ENCODE measurements at places on chromosomes 11 and 22.

- DNase-seq = no peak
Measured at GRCh38 chr11:45665206-45665932, at the start of gene CHST1. Gene CHST1, minus strand, starts transcription at chr11:45665622. Its CDS starts 14,699 bp downstream, at chr11:45650923.

- peak; percentile 97 for DNase-seq
Measured at GRCh38 chr11:130631119-130631518, 182.7 kb downstream of the ADAMTS15 start.

GRCh38 chr22:45441138-45441537 is 27.6 kb downstream of the RIBC2 start:
- peak; percentile 51 for DNase-seq

GRCh38 chr11:130510407-130511006 is 62.1 kb downstream of the ADAMTS15 start:
- peak; percentile 81 for DNase-seq

- no peak for DNase-seq
Measured at GRCh38 chr22:37515901-37516300, 3.3 kb downstream of the CARD10 start.

- DNase-seq = no peak
Measured at GRCh38 chr11:16223558-16223957, 132.8 kb downstream of the SOX6 start.

- peak; percentile 66 for DNase-seq
Measured at GRCh38 chr11:106463796-106464201, 386.3 kb downstream of the AASDHPPT start.

- DNase-seq = no peak
Measured at GRCh38 chr22:30855266-30855665, 113.3 kb downstream of the MORC2 start.

DNA sequence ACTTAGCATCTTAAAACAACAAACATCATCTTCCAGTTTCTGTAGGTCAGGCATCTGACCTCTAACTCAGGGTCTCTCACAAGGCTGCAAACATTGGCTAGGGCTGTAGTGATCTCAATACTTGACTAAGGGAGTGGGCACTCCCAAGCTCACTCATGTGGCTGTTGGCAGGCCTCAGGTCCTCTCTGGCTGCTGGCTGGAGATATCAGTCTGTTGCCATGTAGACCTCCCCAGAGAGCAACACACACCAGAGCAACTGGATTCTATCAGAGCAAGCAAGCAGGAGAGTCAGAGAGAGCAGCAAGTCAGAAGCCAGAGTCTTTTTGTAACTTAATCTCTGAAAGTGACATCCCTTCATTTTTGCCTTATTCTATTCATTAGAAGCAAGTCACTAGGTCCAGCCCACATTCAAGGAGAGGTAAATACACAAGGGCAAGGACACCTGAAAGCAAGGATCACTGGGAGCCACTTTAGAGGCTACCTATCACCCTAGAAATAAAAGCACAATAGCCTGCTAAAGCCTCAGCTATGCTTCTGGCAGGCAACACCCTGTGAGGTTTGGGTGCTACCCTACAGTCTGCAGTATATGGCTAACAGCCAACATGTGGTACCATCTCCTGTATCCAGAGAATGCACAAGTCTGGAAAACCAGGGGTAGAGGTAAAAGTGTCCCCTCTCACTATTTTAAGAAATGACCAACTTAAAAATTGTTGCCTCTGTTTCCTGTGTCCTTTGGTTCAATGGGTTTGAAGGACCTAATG is 33.5 kb upstream of the CD44 start:
- DNase-seq = peak; percentile 59

- no peak for DNase-seq
Measured at GRCh38 chr22:26273011-26273675, 103.9 kb downstream of the SEZ6L start.

- no peak for DNase-seq
Measured at GRCh38 chr11:118170882-118171268, 5.6 kb downstream of the SCN2B start.

- DNase-seq = no peak
Measured at GRCh38 chr11:131056036-131056435, 139.8 kb upstream of the SNX19 start.

DNA sequence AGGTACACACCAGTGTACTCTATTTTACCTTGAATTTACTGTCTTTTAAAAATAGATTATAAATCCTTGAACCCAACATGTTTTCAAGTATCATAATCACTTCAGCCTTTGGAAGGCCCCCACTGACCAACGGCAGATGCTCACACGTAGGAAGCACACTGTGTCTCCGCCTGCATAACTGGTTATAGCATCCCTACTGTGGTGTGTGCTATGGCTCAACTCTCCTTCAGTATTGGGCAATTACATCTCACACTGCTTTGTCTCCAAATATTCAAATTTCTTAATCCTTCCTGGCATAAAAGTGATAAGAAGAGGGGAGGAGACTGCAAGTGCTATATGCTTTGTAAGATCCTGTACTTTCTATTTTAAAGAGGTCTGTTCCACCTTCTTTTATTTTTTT is 165.7 kb downstream of the CADM1 start:
- no peak for DNase-seq

- no peak for DNase-seq
Measured at GRCh38 chr11:35963911-35964310, 20.0 kb downstream of the LDLRAD3 start.

DNA sequence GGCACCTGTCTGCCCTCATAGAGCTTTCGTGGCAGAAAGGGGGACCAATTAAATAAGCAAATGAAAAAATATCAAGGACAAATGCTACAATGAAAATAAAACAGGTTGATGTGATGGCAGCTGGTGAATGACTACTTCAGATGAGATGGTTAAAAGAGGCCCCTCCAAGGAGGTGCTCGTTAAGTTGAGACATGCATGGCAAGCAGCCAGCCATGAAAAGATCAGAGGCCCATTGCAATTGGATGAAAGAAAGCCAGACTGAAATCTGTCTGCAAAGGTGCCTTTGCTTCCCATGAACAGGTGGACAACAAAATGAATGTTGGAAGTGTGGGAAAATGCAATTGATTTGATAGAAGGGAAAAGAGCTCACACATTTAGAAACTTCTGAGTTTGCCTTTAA is 848 bp upstream of the TRPC6 start:
- DNase-seq = no peak

GRCh38 chr11:30310623-30311022 is 12.3 kb upstream of the ARL14EP start:
- no peak for DNase-seq

GRCh38 chr11:27699242-27699925 is 871 bp downstream of the BDNF start:
- DNase-seq = peak; percentile 72

GRCh38 chr22:29503811-29504372 is 23.9 kb downstream of the NEFH start:
- peak; percentile 74 for DNase-seq

DNA sequence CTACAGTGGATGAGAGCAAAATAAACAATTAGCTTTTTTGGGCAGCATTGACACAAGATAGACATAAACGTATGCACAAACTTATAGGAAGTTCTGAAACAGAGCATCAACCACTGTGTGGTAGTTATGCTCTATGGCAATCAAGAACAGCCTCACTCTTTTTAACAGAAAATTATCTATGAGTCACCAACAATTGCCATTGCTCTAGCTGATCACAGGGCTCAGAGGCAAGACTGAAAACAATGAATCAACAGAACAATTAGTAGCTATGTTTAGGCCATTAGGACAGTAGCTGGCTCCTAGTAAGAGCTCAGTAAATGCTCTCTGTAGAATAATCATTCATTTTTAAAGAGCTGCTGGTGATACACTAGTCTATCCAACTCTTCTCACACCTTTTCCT is 34.9 kb upstream of the PICALM start:
- no peak for DNase-seq

DNA sequence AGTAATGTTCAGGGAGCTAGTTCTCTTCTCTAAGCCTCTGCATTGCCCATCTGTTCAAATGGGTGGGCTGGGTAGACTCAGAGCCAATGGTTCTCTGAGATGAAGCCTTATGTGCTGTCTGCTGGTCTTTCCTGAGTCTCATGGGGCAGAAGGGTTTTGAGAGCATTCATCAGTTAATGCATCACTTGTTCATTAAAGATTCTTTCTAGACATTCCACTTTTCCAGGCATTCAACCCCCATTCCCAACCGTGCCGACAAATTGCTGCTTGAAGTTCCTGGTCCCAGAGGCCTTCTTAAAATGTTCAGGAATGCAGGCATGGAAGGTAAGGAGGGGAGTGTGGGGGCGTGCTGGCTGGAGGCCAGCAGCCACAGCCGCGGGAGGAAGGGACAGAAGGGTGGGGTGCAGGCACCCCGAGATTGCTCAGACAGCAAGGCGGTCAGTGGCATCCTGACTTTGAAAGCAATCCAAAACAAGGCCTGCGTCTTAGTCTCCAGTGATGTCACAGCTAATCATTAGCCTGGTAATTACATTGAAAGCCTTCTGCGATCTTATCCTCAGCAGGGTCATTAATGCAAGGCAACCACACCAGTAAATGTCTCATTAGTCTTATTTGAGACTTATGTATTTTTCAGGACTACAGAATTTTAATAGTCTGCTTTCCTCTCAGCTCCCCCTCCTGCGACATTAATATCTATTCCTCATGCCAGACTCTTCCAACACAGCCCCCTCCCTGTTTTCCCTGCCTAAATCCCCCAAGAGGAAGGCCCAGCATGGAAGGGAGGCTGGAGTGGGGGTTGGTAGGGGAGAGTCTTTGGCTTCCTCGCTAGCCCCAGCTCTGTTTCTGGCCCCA is 328.8 kb downstream of the MIAT start:
- DNase-seq = no peak

DNA sequence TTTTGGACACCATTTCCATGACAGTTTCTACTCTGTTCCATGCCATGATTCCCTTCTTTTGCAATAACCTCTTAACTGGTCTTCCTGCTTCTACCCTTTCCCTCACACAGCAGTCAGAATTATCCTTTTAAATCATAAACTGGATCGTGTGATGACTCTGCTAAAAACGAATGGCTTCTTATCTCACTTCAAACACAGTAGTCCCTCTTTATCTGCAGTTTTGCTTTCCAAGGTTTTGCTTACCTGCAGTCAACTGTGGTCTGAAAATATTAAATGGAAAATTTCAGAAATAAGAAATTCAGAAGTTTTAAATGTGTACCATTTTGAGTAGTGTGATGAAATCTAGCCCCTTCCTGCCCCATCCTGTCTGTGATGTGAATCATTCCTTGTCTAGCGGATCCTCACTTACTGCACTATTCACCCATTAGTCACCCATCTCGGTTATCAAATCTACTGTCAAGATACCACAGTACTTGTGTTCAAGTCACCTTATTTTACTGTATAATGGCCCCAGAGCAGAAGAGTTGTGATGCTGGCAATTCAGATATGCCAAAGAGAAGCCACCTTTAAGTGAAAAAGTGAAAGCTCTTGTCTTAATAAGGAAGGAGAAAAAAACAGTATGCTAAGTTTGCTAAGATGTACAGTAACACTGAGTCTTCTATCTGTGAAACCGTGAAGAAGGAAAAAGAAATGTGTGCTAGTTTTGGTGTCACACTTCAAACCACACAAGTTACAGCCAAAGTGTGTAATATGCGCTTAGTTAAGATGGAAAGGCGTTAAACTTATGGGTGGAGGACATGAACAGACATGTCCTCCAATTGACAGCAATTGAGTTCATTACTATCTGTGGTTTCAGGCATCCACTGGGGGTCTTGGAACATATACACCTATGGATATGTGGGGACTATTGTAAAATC is 283.0 kb downstream of the DDX10 start:
- DNase-seq = no peak

- DNase-seq = no peak
Measured at GRCh38 chr22:45197606-45198462, 34.1 kb downstream of the NUP50 start.

- no peak for DNase-seq
Measured at GRCh38 chr11:18013790-18014507, 1.1 kb upstream of the SERGEF start.

- no peak for DNase-seq
Measured at GRCh38 chr11:72329526-72329925, 85.5 kb upstream of the PHOX2A start.

DNA sequence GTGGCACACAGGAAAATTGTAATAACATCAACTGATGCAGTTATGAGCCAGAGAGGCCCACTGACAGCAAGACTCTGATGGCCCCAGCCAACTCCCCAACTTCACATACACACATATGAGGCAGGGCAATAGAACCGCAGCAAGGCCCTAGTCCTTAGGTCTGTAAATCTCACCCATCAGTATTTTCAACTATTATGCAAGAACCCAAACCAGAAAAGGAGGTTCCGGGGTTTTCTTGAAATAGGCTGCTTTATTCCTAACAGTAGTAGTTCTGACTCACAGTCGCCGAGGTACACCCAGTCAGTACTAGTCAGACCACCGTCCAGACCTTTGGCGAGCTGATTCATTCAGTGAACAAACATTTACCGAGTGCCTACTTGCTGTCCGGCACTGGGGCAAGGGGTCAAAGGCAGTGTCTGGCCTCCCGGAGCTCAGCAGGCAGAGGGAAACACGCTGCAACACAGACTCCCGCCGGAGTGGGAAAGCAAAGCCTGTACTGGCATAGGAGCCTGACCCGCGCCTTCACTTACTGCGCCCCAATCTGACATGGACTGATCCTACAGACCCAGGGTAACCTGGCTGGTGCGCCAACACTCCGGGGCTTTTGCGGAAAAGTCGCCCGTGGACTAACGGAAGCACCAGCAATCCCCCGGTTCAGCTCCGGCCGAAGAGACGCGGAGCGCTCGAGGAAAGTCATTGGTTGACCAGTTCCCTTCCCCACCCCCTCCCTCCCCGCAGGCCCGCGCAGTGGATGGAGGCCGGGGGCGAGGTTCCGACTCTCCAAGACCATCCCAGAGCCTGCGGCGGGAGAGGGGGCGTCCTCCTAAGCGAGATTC is 1.3 kb downstream of the PLEKHA7 start:
- peak; percentile 78 for DNase-seq

DNA sequence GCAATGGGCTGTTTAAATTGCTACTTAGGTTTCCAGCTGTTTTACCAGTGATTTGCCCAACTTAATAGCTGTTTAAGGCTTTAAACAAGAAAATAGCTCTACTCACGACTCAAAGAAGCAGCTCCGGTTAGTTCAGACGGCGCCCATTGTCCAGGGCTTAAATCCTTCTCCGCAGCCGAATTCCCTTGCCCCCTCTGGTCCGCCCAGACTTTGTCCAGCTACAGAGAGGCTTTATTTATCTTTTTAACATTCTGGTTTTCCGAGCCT is 20.9 kb upstream of the SCUBE1 start:
- no peak for DNase-seq

- DNase-seq = peak; percentile 24
Measured at GRCh38 chr22:31230155-31230870, 18.2 kb downstream of the LIMK2 start.

- peak; percentile 20 for DNase-seq
Measured at GRCh38 chr22:47586038-47586437, 823.6 kb downstream of the TBC1D22A start.

GRCh38 chr22:32052244-32052643 is 9.2 kb downstream of the SLC5A1 start:
- DNase-seq = no peak

DNA sequence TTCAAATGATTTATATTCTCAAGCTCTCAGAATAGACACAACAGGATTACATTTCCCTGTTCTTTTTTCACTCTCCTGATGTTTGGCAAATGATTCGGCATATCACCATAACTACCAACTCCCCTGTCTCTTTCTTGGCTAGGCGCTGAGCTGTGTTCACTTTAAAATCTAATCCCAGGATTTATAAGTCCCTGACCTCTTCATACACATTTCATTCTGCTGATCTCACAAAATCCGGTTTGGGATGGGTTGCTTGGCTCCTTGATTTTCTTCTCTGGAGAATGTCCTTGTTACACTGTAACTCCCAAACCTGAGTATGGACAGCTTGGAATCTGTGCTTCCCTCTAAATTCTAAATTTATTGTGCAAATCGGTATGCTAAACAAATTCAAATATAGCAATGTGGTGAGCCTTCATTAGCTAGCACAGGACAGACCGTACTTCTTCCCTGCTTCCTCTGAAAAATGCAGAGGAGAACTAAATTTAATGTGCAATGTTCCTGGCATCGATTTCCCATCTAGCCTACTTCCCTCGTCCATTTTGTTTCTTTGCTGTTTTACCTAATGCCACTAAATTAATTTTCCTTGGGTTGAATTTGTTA is 858.5 kb upstream of the FAT3 start:
- DNase-seq = no peak
